Right lobe of liver (tissue), 6 donors: ENCODE measurements at places on chromosomes 1 and 21. TPM values are rescaled to one million over a fixed set of nuclear protein-coding genes. Genes with fewer than 3 reads are reported as not detected.
A peak's percentile ranks its signal among the peaks of the same experiment; 100 is the strongest.

GRCh38 chr1:232676307-232676706, 46.4 kb upstream of the SIPA1L2 start:
- DNase-seq, result no peak

- DNase-seq, result no peak
These were observed 2.8 kb downstream of the CD48 start for GRCh38 chr1:160708801-160709200.

Gene SPRR1B
- not detected for total RNA-seq

DNA sequence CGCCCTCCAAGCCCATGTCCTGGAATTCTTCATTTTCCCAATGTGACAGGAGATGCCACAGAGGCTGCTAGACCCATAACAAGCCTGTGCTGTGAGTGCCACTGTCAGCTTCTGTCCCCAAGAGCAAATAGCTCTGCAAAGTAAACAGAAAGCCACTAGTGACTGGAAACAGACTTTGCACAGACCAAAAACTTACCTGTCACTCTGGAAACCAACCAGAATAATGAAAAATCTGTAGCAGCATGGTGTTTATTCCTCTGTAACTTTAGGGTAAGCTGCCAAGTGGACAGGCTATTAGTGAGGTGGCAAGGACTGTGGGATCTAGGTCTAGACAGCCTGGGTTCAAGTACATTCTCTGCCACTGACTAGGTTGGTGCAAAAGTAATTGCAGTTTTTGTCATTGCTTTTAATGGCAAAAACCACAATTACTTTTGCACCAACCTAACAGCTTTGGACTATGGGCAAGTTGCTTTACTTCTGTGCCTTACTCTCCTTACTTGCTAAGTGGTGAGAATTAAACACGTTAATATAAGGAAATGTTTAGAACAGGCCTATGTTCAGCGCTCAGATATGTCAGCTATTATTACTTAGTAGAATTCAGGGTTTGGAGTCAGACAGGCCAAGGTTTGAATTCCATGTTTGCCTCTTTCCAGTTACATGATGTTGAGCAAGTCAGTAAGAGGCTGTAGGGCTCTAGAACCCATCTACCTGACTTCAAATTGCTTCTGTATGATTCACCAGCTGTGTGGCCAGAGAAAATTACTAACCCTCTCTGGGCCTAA, at the start of gene C8B:
TSS of gene C8B (minus strand) at position 100 of the 782 bp plus-strand sequence. CDS start at position 33, 67 bp downstream.
- peak; percentile 80 for DNase-seq
